Vagina (tissue), 2 donors: ENCODE measurements at places on chromosomes 2 and 18. TPM values are rescaled to one million over a fixed set of nuclear protein-coding genes. Genes with fewer than 3 reads are reported as not detected.
A peak's percentile ranks its signal among the peaks of the same experiment; 100 is the strongest.

GRCh38 chr2:181140414-181140813 lies 160.0 kb downstream of the UBE2E3 start:
- no peak overlapping the region for H3K27ac ChIP-seq
- H3K4me1 ChIP-seq = no peaks in the 10 kb centered on the region
- no peaks in the 10 kb centered on the region for H3K27me3 ChIP-seq
- DNase-seq = no peak

GRCh38 chr2:95079199-95079683 lies 42.4 kb downstream of the MRPS5 start:
- H3K27ac ChIP-seq = no peak overlapping the region
- no peaks in the 10 kb centered on the region for H3K36me3 ChIP-seq
- no peak for DNase-seq
- H3K4me3 ChIP-seq = no peak overlapping the region

- H3K4me1 ChIP-seq = no peaks in the 10 kb centered on the region
- H3K4me3 ChIP-seq = no peak overlapping the region
- H3K36me3 ChIP-seq = no peaks in the 10 kb centered on the region
Measured at GRCh38 chr2:133193544-133194361, 374.5 kb downstream of the NCKAP5 start.

GRCh38 chr2:192983173-192983572 lies 788.4 kb upstream of the TMEFF2 start:
- H3K27ac ChIP-seq = no peak overlapping the region
- H3K4me3 ChIP-seq = no peak overlapping the region
- no peaks in the 10 kb centered on the region for H3K4me1 ChIP-seq
- DNase-seq = no peak

SAG gene
- total RNA-seq = not detected

GALNT5 gene
- 3.2 TPM for total RNA-seq

GRCh38 chr2:219643788-219644398 lies 16.5 kb downstream of the SLC4A3 start:
- H3K4me1 ChIP-seq = peaks cover 20% of the 10 kb centered on the region
- H3K27me3 ChIP-seq = no peaks in the 10 kb centered on the region
- H3K27ac ChIP-seq = no peak overlapping the region
- H3K36me3 ChIP-seq = no peaks in the 10 kb centered on the region
- DNase-seq = no peak

HMSD gene
- total RNA-seq = not detected

DNA sequence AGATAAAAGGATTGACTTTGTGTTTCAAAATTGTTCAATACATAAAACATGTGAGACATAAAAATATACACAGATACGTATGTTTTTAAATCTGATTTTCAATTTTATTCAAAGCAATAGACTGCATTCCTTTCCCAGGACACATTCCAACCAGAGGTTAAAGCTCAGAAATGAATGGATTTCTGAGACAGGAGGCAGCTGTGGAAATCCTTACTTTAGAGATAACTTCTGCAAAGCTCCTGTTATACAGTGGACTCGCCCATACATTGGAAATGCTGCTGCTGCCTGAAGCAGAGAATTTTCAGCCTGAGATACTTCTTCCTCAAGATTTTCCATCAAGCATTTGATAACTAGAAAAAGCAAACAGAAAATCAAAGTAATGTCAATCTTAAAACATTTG lies 43.8 kb downstream of the THADA start:
- DNase-seq = no peak
- no peaks in the 10 kb centered on the region for H3K4me1 ChIP-seq
- no peak overlapping the region for H3K27ac ChIP-seq
- H3K4me3 ChIP-seq = no peak overlapping the region

- no peaks in the 10 kb centered on the region for H3K4me1 ChIP-seq
- H3K36me3 ChIP-seq = no peaks in the 10 kb centered on the region
- H3K27ac ChIP-seq = no peak overlapping the region
Measured at GRCh38 chr2:101627285-101628029, 70.0 kb upstream of the MAP4K4 start.

DNA sequence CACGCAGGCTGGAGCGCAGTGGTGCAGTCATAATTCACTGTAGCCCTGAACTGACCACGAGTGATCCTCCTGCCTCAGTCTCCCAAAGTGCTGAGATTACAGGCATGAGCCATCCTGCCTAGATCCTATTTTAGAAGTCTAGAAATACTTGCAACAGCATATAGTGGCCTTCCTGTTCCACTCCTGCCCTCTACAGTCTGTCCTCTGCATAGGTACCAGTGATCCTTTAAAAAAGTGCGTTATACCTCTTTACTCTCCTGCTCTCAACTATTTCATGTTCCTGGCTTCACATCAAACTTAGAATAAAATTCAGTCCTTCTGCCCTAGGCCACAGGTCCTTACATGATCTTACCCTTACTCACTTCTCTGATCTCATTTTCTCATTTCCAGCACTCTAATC lies 6.0 kb downstream of the COMMD1 start:
- no peaks in the 10 kb centered on the region for H3K27me3 ChIP-seq
- H3K27ac ChIP-seq = no peak overlapping the region
- H3K36me3 ChIP-seq = no peaks in the 10 kb centered on the region
- peaks cover 9% of the 10 kb centered on the region for H3K4me1 ChIP-seq

WDPCP gene
- total RNA-seq = 13.3 TPM

BCS1L gene
- 28.5 TPM for total RNA-seq

- H3K4me3 ChIP-seq = no peak overlapping the region
- no peaks in the 10 kb centered on the region for H3K36me3 ChIP-seq
- no peak overlapping the region for H3K27ac ChIP-seq
- H3K27me3 ChIP-seq = no peaks in the 10 kb centered on the region
- DNase-seq = peak; percentile 80
Measured at GRCh38 chr2:111975053-111975552, 76.7 kb downstream of the MERTK start.

DNA sequence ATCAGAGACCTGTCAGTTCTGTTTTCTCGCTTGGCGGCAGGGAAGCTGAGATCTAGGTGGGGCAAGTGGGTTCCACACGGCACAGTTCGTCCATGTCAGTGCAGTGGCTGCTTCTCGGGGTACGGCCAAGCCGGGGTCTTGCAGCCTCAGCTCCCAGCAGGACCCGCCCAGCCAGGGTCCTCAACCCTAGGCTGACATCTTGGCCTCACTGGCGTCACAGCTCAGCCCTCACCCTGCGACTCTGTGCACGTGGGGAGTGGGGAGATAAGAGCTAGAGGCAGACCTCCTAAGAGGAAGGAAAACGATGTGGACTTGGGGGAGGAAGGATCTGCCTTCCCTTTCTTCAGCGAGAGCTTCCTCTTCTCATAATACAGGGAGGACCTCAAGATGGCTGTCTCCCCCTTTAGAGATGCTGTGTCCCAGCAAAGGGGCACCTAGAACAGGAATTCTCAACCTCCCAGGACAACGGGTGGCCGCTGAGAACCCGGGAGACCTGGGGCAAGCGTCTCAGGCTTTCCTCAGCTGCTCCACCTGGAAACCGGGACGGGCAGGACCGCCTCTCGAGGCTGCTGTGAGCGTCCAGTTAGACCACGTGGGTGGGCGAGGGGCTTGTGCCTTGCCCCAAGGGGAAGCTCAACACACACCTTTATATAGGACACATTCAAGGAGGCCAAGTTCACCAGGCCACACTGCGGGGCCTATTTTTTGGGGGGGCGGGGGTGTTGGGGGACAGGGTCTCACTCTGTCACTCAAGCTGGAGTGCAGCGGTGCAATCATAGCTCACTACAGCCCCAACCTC lies 23.5 kb upstream of the KLF11 start:
- H3K27me3 ChIP-seq = no peaks in the 10 kb centered on the region
- H3K4me3 ChIP-seq = no peak overlapping the region
- H3K36me3 ChIP-seq = no peaks in the 10 kb centered on the region
- H3K4me1 ChIP-seq = no peaks in the 10 kb centered on the region
- H3K27ac ChIP-seq = no peak overlapping the region

- no peak overlapping the region for H3K27ac ChIP-seq
- DNase-seq = no peak
- no peaks in the 10 kb centered on the region for H3K4me1 ChIP-seq
- no peaks in the 10 kb centered on the region for H3K27me3 ChIP-seq
- H3K4me3 ChIP-seq = no peak overlapping the region
Measured at GRCh38 chr18:32261003-32261402, 71.2 kb downstream of the MEP1B start.

GRCh38 chr2:18487106-18487913 lies 73.1 kb downstream of the RDH14 start:
- DNase-seq = no peak
- H3K36me3 ChIP-seq = no peaks in the 10 kb centered on the region
- no peak overlapping the region for H3K27ac ChIP-seq
- H3K27me3 ChIP-seq = no peaks in the 10 kb centered on the region
- no peaks in the 10 kb centered on the region for H3K4me1 ChIP-seq
- no peak overlapping the region for H3K4me3 ChIP-seq

DNA sequence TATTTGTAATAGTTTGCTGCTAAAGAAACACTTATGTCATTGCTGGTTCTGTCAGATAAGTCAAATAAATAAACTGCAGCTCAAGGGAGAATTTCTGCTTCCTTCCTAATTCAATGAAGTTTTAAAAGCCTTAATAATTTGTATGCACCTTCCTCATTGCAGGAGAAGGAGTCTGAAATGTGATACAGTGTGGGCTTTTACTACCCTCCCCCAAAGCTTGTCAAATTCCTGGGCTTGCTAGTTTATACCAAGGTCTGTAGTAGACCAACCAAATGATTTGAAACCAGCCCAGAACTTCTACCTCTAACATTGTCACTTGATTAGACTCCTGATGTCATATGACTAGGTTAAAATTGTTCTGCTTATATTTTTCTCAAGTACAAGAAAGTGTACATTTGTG lies 131.8 kb downstream of the DTNA start:
- no peaks in the 10 kb centered on the region for H3K36me3 ChIP-seq
- H3K4me3 ChIP-seq = no peak overlapping the region
- H3K4me1 ChIP-seq = peaks cover 8% of the 10 kb centered on the region
- DNase-seq = no peak
- H3K27me3 ChIP-seq = no peaks in the 10 kb centered on the region

- no peaks in the 10 kb centered on the region for H3K36me3 ChIP-seq
- H3K4me1 ChIP-seq = peaks cover 34% of the 10 kb centered on the region
- no peak overlapping the region for H3K27ac ChIP-seq
- no peak overlapping the region for H3K4me3 ChIP-seq
- DNase-seq = no peak
Measured at GRCh38 chr2:111127351-111127750, 6.6 kb downstream of the BCL2L11 start.

GRCh38 chr2:48508461-48509124 lies 21.4 kb upstream of the STON1 start:
- H3K27ac ChIP-seq = peak overlapping the region; percentile 65
- H3K4me1 ChIP-seq = peaks cover 20% of the 10 kb centered on the region
- H3K4me3 ChIP-seq = no peak overlapping the region
- no peaks in the 10 kb centered on the region for H3K27me3 ChIP-seq

DNA sequence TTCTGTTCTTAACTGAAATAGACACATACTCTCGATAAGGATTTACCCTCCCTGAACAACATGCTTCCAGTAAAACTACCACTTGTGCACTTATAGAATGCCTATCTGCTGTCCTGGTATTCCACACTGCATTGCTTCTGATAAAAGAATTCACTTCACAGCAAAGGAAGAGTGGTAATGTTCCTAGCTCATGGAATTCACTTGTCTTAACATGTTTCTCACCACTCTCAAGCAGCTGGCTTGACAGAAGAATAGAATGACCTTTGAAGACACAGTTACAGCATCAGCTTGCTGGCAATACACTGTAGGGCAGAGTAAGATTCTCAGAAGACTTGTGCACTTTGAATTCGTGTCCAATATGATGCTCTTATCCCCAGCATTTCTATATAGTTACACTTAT lies 524.1 kb upstream of the CNTNAP5 start:
- DNase-seq = no peak
- H3K4me3 ChIP-seq = no peak overlapping the region
- H3K4me1 ChIP-seq = no peaks in the 10 kb centered on the region
- H3K27ac ChIP-seq = no peak overlapping the region
- H3K27me3 ChIP-seq = no peaks in the 10 kb centered on the region
- no peaks in the 10 kb centered on the region for H3K36me3 ChIP-seq

TLX2 gene
- 6.6 TPM for total RNA-seq

DNA sequence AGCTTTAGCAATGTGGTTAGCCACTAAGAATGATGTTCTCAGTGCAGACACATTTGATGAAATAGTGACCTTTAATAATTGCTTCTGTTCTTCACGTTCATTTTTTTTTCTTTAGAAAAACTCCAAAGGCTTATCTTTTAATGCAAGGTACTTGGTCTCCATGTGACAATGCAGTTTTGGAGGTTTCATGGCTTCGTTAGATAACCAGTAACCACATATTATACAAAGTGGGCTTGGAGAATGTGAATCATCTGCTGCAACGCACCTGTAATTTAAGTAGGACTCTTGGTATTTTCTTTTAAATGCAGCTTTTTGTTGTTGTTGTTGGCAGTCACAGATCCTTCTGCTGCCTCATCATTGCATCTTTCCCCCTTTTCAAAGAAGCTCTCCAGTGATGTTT lies 1606.3 kb downstream of the SUCLG1 start:
- H3K27me3 ChIP-seq = no peaks in the 10 kb centered on the region
- no peak overlapping the region for H3K4me3 ChIP-seq
- DNase-seq = no peak
- no peaks in the 10 kb centered on the region for H3K4me1 ChIP-seq
- no peaks in the 10 kb centered on the region for H3K36me3 ChIP-seq

- no peak for DNase-seq
- H3K4me1 ChIP-seq = no peaks in the 10 kb centered on the region
- no peak overlapping the region for H3K4me3 ChIP-seq
- no peaks in the 10 kb centered on the region for H3K36me3 ChIP-seq
- no peaks in the 10 kb centered on the region for H3K27me3 ChIP-seq
- H3K27ac ChIP-seq = no peak overlapping the region
Measured at GRCh38 chr18:61082976-61083630, 250.1 kb upstream of the CDH20 start.

- no peak overlapping the region for H3K27ac ChIP-seq
- H3K36me3 ChIP-seq = no peaks in the 10 kb centered on the region
- H3K27me3 ChIP-seq = no peaks in the 10 kb centered on the region
- no peak for DNase-seq
- H3K4me1 ChIP-seq = no peaks in the 10 kb centered on the region
Measured at GRCh38 chr2:82527124-82527523, 1932.0 kb downstream of the SUCLG1 start.

COBLL1 gene
- total RNA-seq = 79.6 TPM

EGR4 gene
- total RNA-seq = not detected

DNA sequence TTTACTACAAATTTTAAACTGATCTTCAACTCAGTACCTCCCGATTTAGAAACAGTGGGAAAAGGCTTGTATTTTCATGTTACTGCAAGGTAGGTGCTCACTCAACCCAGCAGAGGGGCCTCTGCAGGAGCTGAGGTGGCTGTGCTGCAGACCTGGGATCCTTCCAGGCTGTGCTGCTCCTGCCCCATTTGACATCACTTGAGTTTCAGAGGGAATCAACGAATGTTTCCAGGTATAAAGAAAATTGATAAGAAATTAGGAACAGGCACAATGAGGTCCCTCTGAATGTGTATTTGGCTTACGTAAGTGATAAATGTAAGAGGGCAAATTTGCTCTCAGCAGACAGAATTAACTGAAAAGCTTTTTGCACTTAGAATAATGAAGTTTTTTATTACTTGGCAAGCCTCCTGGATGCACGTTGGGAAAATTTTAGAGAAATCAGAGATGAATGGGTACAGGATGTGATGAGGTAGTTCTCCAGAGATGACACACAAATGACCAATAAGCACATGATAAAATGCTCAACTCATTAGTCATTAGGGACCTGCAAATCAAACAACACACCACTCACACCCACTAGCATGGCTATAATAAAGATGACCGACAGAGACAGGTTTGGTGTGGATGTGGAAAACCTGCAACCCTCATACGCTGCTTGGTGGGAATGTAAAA lies 114.0 kb downstream of the NOL10 start:
- H3K27me3 ChIP-seq = no peaks in the 10 kb centered on the region
- H3K27ac ChIP-seq = no peak overlapping the region
- peaks cover 47% of the 10 kb centered on the region for H3K36me3 ChIP-seq
- no peak overlapping the region for H3K4me3 ChIP-seq
- no peak for DNase-seq

GRCh38 chr18:53689886-53690285 lies 534.6 kb downstream of the MBD2 start:
- DNase-seq = no peak
- no peaks in the 10 kb centered on the region for H3K27me3 ChIP-seq
- H3K27ac ChIP-seq = no peak overlapping the region
- H3K4me3 ChIP-seq = no peak overlapping the region
- no peaks in the 10 kb centered on the region for H3K4me1 ChIP-seq
